ENCODE measurements at places on chromosomes 3 and 15.

DNA sequence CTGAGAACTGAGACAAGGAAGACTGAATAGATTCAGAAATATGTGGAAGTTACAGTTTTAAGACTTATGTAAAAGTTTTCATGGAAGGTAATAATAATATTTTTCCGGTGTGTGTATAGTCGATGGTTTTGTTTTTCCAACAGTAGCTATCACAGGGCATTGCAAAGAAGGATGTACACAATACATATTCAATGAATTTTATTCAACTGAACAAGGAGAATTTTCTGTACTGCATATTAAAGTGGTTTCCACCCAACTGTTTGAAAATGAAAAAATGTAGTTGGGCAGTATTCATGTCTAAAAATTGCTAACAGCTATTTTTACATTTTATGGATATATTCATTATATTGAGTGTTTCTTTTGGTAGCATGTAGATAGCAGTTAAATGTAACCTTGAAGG is 350.3 kb upstream of the ATP10A start:
- peaks cover 30% of the 10 kb centered on the region for H3K27me3 ChIP-seq
- H3K36me3 ChIP-seq: no peaks in the 10 kb centered on the region
- no peak for DNase-seq
- H3K4me1 ChIP-seq: no peaks in the 10 kb centered on the region
- H3K27ac ChIP-seq: no peak overlapping the region

DNA sequence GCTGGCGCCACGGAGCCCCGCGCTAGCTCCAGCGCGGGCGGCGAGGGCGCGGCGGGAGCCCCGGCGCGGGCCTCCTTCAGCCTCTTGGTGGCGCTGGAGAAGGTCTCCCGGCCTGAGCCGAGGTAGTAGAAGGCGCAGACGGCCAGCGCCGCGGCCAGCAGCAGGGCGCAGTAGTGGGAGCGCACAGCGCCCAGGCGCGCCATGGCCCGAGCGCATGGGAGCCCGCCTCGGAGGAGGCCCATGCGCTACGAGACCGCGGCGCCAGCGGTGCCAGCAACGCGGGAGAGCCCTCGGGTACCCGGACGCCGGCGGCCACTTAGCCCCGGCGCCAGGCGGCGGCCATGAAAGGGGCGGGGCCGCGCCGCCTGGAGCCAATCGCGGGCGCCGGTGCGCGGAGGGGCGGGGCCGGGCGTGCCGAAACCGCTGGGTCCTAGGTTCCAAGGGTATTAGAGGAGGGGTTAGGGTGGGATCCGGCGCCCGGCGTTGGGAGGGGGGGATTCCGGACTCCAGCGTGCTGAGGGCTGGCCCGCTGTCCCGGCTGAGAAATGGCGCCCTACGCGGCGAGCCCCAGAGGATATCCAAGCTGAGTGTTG is at the start of gene XXYLT1:
Gene XXYLT1, minus strand, starts transcription at position 343 of the 593 bp plus-strand sequence. Its CDS starts 101 bp downstream, at position 242.
- no peaks in the 10 kb centered on the region for H3K27me3 ChIP-seq
- H3K4me3 ChIP-seq: peak within 1 kb of the TSS; percentile 83
- DNase-seq: peak; percentile 92
- H3K36me3 ChIP-seq: peaks cover 4% of the 10 kb centered on the region

GRCh38 chr15:49225572-49226281 is 55.7 kb downstream of the GALK2 start:
- DNase-seq: no peak
- no peaks in the 10 kb centered on the region for H3K27me3 ChIP-seq
- H3K27ac ChIP-seq: no peak overlapping the region

- DNase-seq: no peak
- no peaks in the 10 kb centered on the region for H3K36me3 ChIP-seq
- H3K4me1 ChIP-seq: peaks cover 25% of the 10 kb centered on the region
- no peak overlapping the region for H3K27ac ChIP-seq
- peaks cover 19% of the 10 kb centered on the region for H3K27me3 ChIP-seq
- H3K4me3 ChIP-seq: no peak overlapping the region
These were observed 473.6 kb upstream of the PROK2 start for GRCh38 chr3:72258361-72259141.

DNA sequence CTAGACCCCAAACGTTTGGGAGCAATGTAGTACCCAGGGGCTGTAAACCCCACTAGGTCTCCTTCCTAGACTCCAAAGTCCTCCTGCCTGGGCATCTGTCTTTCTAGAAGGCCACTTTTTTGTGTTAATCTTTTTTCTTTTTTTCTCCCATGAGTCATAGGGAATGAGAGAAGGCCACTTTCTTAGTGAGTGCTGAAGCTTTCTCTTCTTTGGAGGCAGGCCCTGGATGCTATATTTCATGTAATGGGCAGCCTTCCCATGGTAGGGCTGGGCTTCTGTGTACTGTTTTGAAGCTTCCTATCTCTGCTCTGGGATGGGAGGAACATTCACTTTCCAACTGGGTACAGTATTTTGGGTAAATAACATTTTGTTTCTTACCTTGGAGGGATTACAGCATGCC is 15.2 kb upstream of the RTP2 start:
- peaks cover 4% of the 10 kb centered on the region for H3K27me3 ChIP-seq
- peaks cover 17% of the 10 kb centered on the region for H3K36me3 ChIP-seq
- no peak for DNase-seq
- H3K4me1 ChIP-seq: no peaks in the 10 kb centered on the region
- no peak overlapping the region for H3K27ac ChIP-seq
- no peak overlapping the region for H3K4me3 ChIP-seq

DNA sequence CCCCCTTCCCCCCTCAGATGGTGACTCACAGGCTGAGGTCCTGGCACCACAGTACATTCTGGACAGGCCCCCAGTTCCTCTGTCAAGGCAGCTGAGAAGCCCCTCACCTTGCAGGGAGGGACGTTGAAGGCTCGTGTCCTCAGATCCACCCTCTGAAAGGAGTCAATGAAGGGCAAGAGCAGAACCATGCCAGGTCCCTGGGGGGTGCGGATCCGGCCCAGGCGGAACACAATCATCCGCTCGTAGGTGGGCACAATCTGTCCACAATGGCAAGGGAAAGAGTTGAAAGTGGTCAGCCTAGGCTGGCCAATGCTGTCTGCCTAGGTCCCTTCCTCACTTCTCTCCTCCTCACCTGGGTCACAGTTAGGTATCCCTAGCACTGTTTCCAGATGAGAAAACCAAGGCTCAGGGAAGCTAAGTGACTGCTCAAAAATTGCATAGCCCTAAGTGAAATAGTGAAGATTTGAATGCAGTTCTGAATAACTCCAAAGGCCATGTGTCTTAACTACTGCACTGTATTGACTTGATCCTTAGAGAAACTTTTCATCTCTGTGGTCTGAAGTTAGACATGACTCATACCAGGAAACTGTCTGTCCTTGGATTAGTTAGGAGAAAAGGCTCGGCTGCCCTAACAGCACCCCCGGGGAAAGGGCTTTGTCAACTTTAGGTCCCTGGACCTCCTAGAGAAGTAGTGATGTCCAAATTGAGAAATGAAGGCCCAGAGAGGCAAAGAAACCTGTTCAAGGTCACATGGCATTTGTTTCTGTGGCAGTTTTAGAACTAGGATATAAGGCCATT is 2.9 kb downstream of the STOML1 start:
- no peak overlapping the region for H3K27ac ChIP-seq
- peaks cover 2% of the 10 kb centered on the region for H3K36me3 ChIP-seq
- DNase-seq: no peak
- H3K4me3 ChIP-seq: no peak overlapping the region

All from mesothelial cell of epicardium (in vitro differentiated cells).